ENCODE measurements at places on chromosomes 5 and 9.
A peak's percentile ranks its signal among the peaks of the same experiment; 100 is the strongest.

GRCh38 chr9:125831054-125831453, 83.9 kb downstream of the PBX3 start:
- DNase-seq = no peak

DNA sequence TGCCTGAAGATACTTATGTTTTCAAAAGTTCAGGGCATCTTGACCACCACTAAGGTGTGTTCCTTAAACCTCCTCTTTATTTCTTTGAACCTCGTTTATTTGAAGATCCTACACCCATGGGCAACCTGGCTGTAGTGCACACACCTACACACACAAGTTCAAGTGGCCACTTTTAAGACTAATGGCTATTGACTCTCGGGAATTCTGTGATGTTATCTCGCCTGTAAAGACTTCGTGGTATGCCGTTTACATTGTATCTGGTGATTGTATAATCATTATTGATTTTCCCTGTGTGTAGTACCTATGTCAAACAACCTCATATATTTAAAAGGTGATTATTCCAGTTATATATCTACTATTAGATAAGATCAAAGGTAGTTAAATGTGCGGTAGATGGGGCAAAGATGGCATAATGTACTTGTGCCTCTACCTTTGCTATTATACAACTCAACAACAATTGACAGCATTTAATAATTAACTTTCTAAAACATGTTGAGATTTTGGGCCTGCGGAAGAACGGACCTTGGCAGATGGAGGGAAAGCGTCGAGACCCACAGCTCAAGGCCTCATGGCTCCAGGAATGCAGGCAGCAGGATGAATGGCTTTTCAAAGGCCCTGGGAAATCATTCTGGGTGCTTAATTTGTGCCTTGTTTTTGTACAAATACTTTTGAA, 51.4 kb upstream of the IRX2 start:
- peak; percentile 43 for DNase-seq

- DNase-seq = no peak
These were observed 606.2 kb downstream of the PDE4D start for GRCh38 chr5:59287361-59287760.

GRCh38 chr5:151703227-151703626, 16.5 kb upstream of the SPARC start:
- no peak for DNase-seq

DNA sequence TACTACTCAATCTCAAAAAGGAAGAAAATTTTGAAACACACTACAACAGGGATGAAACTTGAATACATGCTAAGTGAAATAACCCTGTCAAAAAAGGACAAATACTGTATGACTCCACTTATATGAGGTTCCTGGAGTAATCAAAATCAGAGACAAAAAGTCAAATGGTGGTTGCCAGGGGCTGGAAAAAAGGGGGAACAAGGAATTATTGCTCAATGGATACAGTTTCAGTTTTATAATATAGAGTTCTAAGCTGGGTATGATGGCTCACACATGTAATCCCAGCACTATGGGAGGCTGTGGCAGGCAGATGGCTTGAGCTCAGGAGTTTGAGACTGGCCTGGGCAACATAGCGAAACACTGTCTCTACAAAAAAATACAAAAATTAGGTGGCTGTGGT, 29.0 kb downstream of the ETF1 start:
- DNase-seq = no peak

All from NCI-H774 (cell line).